Stimulated activated CD8-positive, alpha-beta memory T cell treated with anti-CD3 and anti-CD28 coated beads, Interleukin-7, amount 100 ng/mL, for 1 hour (primary cell): ENCODE measurements at places on chromosomes 13 and 19.

DNA sequence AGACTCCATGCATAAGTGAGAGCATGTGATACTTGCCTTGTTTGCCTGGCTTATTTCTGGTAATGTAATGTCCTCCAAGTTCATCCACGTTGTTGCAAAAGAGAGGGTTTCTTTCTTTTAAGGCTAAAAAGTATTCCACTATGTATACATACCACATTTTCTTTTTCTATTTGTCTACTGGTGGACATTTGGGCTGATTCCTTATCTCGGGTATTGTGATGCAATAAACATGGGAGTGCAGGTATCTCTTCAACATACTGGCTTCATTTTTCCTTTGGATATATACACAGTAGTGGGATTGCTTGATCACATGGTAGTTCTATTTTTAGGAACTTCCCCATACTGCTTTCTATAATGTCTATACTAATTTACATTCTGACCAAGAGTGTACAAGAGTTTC lies 49.6 kb upstream of the EBPL start:
- DNase-seq, result no peak

- DNase-seq, result no peak
These were observed 34.4 kb upstream of the MIR17HG start for GRCh38 chr13:91313103-91313502.

DNA sequence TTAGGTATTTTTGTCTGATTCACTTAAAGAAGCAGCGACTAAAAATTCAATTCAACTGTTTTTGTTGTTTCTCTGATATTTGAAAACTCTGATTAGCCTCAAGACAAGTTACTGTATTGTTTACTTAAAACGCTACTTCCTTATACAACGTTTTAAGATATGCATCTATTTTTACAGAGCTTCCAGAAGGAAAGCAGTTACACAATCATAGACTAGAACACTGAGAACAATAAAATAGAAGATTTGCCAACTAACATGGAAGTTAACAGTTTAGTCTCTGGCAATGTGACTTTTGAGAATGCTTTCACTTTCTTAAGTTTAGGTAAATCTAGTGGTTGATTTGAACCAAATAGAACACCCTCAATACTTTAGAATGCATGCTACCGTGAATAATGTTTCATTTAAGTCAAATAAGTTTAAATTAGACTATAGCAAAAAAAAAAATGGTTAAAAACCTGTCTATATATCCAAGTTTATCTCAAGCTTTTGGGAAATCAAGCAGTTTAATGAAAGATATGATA lies 614.8 kb downstream of the DACH1 start:
- DNase-seq, result no peak

DNA sequence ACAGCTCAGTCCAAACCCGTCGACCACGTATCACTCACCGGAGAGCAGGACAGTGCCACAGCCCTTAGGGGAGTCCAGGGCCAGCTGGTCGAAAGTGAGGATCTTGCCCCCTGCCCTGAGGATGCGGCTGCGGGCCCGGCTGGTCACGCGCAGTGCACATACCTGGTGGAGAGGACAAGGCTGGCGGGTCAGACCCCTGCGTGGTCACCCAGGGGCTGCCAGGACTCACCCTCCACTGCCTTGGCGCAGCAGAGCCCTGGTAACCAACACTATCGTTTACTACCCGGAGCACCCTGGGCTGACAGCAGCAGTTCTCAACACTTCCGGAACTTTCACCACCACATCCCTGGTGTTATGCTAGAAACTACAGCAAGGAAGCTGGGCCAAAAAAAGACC lies 1.2 kb upstream of the FAM83E start:
- no peak for DNase-seq

- no peak for DNase-seq
These were observed 15.4 kb downstream of the ANKRD24 start for GRCh38 chr19:4197625-4198466.

DNA sequence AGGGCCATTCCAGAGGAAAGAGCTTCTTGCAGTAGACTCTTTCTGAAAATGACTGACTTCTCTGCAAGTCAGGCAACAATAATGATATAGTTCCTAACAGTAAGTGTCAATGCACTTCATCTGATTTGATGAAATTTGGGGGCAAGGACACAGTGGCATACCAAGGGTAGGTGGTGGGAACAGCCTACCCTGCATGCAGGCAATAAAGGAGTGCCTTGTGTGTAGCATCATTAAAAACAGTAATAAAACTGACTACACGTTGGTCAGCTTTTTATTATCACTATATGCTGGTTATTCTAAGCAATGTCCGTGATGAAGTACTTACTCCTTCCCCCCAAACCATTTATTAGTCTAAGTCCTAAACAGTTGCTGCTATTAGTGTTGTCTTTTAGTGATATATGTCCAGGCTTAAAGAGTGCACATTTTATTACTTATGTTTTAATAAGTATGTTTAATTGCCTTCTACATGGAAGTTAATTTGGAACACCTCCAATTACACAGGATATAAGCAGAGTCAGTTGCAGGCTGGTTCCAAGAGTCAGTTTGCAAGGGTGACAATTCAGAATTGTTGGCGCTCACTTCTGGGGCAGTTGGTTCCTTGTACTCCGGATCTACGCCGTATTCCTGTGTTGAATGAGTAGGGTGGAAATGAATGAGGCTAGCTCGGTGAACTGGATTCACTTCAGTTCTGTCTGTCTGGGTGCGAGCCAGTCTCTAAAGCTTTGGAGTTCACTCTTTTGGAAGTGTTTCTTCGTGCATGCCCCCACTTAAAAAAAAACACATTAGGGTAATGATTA lies 84.0 kb downstream of the RGCC start:
- no peak for DNase-seq

DNA sequence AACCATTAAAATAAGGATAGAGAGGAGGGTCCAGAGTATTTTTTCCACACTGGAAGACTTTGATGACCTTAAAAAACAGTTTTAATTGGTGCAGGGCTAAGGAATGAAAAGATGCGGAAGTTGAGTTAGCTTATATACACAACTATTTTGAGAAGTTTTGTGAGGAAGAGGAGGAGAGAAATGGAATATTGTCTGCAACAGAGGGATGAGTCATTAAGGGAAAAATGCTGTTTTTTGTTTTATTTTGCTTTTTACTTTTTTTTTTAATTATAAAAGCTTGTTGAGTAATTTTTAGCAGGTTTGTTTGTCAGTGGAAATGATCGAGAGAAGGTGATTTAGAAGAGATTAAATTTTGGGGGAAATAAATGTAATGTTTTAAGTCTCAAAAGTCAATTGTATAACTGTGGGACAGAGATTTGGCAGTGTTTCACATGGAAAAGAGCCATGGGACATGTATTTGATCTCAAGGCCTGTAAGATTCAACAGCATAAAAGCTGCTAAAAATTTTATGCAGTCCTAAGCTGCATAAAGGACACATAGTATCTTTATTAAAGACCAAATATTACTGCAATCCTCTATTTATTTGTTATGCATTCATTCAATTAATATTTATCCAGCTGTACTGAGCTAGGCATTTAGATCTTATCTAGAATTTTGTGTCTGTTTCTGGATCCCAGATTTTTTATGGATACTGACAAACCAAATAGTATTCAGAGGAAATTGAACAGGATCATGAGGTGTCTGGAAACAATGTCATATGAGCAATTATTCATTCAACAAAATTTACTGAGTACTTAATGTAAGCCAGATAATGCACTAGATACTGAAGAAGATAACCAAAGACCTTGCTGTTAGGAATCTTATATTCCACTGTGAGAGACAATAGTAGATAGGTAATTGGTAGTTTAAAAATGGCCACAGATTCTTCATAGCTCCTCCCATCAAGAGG lies 72.7 kb downstream of the DNAJC15 start:
- no peak for DNase-seq

DNA sequence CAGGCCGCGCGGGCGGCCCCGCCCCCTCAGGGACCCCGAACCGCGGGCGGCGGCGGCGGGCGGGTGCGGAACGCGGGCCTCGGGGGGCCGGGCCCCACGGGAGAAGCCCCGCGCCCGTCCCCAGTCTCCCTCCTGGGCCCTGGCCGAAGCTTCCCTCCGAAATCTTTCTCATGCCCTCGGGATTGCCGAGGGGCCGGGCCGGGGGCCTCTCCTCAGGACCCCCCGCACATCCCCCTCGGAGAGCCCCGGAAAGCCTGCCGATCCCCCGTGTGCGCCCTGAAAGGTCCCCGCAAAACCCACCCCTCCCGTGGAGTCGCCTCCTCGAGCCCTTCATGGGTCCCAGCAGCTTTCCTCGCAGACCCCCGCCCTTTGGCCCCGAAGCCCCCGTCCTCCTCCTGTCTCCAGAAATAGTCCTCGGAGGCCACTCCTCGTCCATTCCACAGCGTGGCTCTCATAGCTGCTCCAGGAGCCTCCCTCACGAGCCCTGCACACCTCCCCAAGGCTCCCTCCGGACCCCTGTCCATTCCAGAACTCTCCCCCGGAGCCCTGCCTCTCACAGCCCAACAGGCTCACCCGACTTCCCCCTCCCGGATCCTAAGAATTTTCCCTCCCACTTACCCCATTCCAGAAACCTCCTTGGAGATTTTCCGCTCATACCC lies 555 bp downstream of the SAMD4B start:
- no peak for DNase-seq

DNA sequence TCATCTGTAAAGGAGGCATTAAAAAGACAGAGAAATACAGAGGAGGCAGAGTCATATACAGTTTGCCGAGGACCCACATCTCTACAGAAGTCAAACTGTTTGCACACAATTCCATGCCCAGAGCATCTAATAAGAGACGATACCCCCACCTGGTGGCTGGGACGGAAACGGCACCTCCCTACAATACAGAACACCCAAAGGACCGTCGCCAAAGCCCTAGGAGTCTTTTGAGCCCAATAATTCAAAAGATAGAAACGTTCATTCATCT lies 703 bp upstream of the PLEKHG2 start:
- no peak for DNase-seq

GRCh38 chr13:71751073-71751472 lies 115.9 kb downstream of the DACH1 start:
- DNase-seq, result no peak

GRCh38 chr19:31831421-31832175 lies 482.4 kb upstream of the TSHZ3 start:
- no peak for DNase-seq

- DNase-seq, result no peak
These were observed 2.2 kb downstream of the LHFPL6 start for GRCh38 chr13:39600766-39601165.

- DNase-seq, result no peak
These were observed 490 bp downstream of the ITPKC start for GRCh38 chr19:40717325-40717879.

GRCh38 chr19:1884719-1885334 lies 469 bp downstream of the ABHD17A start:
- DNase-seq, result no peak

DNA sequence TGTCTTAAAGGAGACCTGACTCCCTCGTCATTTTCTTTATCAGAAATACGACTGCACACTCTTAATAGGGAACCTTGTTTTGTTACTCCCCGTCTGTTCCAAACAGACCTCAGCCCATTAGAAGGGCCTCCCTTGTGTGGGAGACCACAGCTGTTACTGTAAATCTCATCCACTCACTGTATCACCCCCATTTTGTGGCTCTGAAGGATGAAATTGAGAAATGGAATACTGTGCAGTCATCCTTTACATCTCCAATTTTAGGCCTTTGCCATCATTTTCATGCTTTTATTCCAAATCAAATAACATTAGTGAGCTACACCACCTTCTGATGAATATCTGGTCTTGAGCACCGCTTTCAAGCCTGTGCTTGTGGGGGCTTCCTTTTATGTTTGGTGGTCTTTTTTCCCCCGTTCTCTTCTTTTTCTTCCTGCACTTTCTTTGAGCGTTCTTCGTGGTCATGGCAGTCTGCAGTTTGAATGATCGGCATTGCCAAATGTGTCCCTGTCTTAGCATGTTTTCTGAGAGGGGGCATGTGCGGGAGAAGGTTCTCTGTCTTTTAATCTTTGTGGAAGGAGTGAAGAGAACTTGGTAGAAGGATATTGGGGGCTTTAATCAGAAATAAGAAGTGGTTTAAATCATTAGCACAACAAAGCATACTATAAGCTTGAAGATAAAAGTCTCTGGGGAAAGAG lies 65.8 kb downstream of the GGACT start:
- DNase-seq, result no peak

DNA sequence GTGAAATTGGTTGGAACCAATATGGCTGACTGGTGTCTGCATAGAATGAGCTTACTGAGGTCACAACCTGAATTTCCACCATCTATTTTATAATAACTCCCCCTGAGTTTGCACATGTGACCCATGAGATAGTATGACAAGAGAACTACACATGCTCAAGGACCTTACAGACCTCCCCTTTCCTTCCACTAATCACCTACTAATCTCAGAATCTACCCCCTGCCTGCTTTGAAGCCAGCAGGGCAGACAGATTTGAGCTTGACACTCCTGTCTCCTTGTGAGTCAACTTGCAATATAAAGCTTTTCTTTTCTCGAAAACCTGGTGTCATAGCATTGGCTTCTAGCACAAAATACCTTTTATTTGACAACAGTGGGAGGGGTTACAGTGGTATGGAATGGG lies 248.4 kb downstream of the RFC3 start:
- no peak for DNase-seq

- DNase-seq, result no peak
These were observed 39.2 kb downstream of the TNFRSF19 start for GRCh38 chr13:23609414-23609760.

- no peak for DNase-seq
These were observed 166.9 kb downstream of the DLEU7 start for GRCh38 chr13:50676602-50677001.

GRCh38 chr13:58142952-58143351 lies 511.4 kb downstream of the PCDH17 start:
- no peak for DNase-seq

DNA sequence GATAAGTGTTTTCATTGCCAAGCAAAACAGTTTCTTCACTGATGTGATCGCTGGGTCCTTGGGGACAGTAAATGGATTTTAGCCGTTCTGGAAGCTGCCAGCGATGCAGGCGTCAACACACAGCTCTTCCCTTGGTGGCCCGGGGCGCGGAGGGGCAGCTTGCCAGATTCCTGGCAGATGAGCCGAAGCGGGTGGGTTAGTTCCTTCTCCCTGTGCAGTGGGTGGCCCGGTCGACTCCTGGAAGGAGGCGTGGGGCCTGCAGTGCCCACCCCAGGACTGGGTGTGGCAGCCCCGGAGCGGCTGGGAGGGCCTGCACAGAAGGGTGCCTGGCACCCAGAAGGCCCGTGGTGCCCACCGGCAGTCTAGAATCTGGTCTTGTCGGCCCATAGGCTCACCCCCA lies 69.0 kb downstream of the KDM4B start:
- DNase-seq, result no peak

DNA sequence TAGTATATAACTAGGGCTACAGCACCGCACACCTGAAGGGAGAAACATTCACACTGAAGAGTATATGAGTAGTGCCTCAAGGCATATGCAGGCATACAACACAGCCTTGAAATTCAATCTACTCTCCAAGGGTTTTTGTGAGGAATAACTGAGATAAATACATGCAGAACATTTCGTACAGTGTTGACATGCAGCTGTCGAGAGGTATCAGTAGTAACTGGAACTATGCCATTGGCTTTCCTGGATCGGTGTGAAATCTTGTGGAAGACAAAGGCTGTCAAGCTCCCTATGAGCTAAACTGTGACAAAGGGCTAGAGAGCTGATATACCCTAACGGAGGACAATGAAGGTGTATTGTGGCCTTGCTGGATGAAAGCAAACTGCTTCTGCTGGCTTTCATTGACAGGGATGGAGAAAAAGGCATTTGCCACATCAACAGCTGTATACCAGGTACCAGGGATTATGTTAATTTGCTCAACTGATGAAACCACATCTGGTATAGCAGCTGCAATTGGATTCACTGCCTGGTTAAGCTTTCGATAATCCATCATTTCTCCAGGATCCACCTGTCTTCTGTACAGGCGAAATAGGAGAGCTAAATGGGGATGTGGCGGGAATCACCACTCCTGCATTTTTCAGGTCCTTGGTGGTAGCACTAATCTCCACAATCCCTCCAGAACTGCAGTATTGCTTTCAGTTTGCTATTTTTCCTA lies 16.3 kb downstream of the MTRF1 start:
- DNase-seq, result no peak

GRCh38 chr13:114047358-114047881 lies 73.5 kb upstream of the C13orf46 start:
- no peak for DNase-seq
